NCI-H748 treated with DMSO at 0.1 percent for 48 hours (cell line): ENCODE measurements at places on chromosomes 6 and 20.

GRCh38 chr6:168640768-168641167 is 199.8 kb downstream of the SMOC2 start:
- DNase-seq, result no peak

- no peak for DNase-seq
Measured at GRCh38 chr6:10237298-10238038, 177.4 kb downstream of the TFAP2A start.

DNA sequence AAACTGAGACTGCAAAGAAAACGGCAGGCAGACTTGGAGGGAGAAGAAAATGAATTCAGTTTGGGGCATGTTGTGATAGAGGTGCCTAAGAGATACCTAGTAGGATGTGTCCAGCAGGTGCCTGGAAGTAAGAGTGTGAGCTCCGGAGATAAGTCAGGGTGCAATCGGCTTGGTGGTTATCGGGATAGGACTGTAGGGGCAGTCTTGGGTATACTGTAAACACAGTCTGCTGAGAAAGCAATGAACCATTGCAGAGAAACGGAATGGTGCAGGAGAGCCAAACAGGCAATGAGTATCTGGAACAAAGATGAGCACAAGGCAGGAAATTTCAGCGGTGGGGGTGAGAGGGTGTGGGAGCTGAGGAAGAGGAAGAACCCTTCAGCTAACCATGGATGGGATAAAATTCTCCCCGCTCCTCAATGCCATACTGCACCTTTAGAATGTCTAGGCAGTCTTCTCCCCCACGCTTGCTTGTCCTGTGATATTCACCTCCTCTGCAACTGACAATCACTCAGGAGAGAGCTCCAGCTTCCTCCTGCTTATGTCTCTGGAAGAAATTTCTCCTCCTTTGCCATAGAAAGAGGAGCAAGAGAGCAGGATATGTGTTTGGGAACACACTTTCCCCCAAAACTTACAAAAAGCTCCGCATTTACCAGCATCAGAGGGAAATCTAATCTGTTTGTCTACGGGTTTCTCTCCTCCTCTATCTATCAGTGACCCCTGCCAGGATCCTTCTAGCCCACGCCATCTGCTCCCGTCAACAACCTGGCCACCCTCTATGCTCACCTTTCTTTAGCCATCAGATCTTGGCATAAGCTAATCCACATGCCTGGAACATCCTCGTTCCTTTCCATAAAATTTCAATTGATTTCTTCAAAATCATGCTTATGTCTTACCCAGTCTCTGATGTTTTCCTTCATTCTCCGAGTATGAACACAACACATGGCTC is 381.7 kb upstream of the JARID2 start:
- no peak for DNase-seq

GRCh38 chr6:125201961-125202729 is 48.6 kb downstream of the TPD52L1 start:
- no peak for DNase-seq

DNA sequence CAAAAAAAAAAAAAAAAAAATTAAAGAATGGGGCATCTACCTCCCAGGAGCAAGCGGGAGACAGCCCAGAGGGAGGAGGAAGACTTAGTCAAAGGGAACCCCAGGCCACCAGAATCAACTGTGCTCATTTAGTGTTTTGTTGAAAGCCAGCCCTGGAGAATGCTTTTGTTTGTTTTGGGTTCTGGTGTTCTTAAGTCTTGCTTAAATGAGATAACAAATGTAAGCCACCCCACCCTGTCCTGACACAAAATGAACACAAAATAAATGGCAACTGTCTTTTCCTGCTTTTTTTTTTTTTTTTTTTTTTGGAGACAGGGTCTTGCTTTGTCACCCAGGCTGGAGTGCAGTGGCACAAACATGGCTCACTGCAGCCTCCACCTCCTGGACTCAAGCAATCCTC is 165.0 kb upstream of the JARID2 start:
- DNase-seq, result no peak

DNA sequence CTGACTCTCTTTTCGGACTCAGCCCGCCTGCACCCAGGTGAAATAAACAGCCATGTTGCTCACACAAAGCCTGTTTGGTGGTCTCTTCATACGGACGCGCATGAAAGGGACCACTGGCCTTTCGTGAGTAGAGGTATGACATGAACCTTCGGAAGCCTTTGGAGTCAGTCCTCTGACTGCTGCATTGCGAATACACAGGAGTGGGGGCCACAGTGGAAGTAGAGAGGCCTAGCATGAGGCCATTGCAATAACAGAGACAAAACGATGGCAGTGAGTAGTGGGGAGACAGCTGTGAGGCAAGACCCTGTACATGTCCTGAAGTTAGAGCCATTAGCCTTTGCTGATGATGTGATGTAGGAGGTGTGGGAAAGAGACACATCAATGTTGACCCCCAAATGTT is 56.4 kb downstream of the SMPDL3A start:
- DNase-seq, result no peak

GRCh38 chr6:44000164-44000842 is 126.9 kb downstream of the MRPL14 start:
- DNase-seq, result peak; percentile 79

DNA sequence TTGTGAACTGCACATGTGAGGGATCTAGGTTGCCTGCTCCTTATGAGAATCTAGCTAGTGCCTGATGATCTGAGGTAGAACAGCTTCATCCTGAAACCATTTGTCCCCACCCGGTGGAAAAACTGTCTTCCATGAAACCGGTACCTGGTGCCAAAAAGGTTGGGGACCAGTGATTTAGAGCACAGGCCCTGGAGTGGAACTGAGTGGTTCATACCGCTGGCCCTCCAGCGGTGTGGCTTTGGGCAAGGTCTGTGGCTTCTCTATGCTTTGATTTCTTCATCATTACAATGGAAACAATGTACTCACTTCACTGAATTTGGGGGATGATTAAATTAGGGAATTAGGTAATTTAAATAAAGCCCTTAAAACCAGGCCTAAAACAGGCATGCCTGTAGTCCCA is 36.3 kb downstream of the CD164 start:
- no peak for DNase-seq

GRCh38 chr20:36629719-36630681 is 16.0 kb downstream of the SLA2 start:
- no peak for DNase-seq

GRCh38 chr20:6882561-6883291 is 115.2 kb downstream of the BMP2 start:
- DNase-seq, result no peak

GRCh38 chr20:39878320-39878719 is 810.7 kb downstream of the MAFB start:
- DNase-seq, result no peak

GRCh38 chr20:41392871-41393704 is 26.5 kb upstream of the EMILIN3 start:
- DNase-seq, result no peak

GRCh38 chr20:7031222-7031621 is 263.7 kb downstream of the BMP2 start:
- DNase-seq, result no peak

- no peak for DNase-seq
Measured at GRCh38 chr20:64222291-64222735, 33.2 kb upstream of the PCMTD2 start.

DNA sequence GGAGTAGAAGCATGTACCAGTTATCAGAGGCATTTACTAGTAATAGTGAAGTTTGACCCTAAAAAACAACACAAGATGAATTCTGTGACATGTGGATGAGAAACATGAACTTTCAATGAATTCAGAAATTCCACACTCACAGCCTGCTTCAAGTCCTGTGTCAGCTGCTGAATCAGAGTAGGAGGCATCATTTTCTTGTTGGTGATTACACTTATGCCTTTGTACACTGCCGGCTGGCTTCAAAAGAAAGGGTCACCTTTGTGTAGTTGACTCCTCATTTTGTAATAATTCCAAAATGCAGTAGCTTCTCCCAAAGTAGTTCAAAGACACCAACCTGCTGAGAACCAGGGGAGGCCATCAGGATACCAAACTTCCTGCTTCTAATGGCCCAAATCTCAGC is 165.5 kb downstream of the BACH2 start:
- DNase-seq, result no peak

DNA sequence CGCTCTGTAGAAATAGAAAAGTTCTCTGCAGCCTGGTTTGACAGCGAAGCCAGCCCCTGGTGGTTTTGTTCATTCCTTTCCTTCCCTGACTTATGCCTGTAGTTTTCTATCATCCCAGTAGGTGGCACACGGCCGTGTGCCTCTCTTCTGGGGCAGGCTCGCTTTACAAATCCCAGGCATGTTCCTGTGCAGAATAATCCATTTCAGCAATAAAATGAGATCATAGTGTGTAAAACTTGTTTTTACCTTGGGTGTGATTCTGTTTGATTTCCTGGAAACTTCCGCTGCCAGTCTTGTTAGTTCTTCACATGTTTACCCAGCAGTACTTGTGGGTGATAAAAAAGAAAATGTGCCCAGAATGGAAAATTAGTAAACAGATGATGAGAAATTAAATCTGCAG is 7.4 kb upstream of the INSM1 start:
- DNase-seq, result peak; percentile 96

DNA sequence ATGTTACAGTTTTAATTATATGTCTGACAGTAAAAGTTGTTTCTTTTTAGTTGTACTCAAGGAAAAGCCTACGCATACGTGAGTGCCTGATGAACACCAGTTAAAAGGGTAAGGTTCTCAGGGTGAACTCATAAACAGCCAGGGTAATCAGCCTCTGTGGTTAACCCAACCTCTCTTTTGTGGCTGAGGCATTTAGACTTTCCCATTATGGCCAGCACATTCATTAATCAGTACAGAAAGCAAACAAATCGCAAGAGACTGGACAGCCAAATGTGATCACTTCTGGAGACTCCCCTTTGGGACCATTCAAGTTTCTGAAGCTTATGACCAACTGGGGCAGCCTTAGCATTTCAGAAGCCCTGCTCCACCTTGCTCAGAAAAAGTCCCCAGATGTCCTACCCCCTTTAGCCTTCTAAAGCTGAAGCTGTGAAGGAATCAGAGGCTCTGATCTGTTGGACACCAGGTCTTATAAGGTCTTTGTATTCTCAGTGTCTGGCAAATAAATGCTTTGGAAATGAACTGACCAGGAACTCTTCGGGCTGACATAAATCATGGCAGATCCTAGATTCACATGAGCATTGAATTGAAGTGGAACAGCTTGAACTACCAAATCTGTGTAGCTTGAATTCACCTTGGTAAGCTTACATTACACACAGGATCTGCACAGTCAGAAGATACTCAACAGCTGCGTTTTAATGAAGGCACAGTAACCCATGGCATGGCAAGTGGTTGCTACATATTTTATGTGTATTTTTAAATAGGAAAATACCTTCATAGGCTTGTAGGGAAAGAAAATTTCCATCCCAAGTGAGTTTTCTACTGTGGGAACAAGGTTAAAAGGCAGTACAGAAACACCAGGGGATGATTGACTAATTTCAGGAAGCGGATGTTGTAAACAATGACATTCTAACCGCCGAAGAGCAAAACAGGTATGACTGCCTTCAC is 18.7 kb downstream of the IL20RA start:
- DNase-seq, result peak; percentile 17

DNA sequence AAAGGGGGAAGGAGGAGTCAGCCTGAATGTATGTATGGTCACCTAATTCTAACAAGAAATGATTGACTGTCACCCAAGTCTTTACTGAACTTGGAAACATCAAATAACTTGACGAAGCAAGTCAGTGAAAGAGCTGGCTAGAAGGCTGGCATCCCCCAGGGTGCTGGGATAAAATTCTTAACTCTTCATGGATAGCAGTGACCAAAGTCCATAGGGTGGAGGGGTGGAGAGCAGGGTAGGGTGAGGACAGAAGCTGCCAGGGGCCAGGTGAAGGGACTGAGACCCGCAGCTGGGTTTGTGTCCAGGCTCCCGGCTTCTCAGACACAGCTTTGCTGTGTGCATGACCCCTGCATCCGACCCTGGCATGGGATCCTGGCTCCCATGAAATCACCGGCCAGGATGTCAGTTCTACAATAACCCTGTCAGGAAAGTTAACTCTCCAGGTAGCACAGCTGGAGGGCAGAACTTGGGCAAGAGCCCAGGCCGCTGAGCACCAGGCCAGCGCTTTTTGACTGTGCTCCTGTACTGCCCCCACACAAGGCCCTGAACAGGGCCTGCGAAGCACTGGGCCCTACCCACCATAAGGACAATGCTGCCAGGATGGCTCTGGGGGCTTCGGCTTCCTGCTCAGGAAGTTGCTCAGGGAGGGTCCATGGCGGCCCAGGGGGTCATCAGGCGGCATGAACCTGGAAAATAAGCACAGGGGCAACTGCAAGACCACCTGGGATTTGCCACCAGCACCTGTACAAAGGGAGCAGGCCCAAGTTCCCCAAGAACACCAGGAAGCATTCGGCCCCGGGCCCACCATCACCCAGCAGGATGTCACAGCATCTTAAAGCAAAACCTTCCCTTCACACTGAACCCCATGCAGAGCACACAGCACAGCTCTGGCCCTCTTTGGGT is 32.5 kb downstream of the ZC3H12D start:
- no peak for DNase-seq

DNA sequence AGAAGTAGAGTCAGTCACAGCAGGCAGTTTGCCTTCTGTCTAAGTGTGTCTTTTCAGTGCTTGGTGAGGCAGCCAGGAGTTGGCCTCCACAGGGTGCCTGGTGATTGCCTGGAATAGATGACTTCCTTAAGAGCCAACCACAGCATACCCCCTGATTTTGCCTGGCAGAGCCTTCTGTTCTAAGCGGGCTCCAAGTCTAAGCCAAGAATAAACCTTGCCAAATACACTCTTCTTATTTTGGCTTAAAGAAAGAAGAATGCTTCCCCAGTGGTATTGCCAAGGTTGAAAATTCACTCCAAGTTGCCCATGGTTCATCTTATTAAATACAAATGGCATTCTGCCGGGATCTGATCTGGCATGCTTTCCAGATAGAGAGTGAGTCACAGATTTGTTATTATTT is 1424.8 kb upstream of the EYS start:
- no peak for DNase-seq

- peak; percentile 63 for DNase-seq
Measured at GRCh38 chr6:31769684-31770371, 7.3 kb downstream of the VWA7 start.

DNA sequence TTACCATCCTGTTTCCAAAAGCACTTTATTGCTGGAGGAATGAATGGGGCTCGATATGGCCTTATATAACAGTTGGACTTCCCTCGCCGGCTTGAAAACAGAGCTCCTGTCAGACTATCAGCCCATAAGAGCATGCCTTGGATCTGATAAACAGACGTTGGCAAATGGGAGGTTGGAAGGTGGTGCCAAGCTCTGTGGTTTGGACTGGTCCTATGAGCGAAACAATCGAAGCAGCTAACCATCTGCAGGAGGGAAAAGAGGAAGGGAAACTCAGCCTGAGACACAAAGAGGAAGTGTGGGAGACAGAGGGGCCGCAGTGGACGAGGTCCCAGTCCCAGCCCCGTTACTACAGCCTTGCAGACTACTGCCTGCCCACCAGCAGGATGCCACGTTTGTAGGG is 92.9 kb downstream of the TFAP2C start:
- no peak for DNase-seq

- no peak for DNase-seq
Measured at GRCh38 chr6:92281571-92282076, 1137.7 kb downstream of the EPHA7 start.
